ENCODE measurements at places on chromosomes 6 and 20.

- DNase-seq, result no peak
Observed at GRCh38 chr6:1287103-1287591, 24.8 kb upstream of the FOXQ1 start.

GRCh38 chr6:157064502-157064901 is 258.8 kb downstream of the TMEM242 start:
- no peak for DNase-seq

GRCh38 chr20:2416541-2417212 is 36.0 kb downstream of the TGM6 start:
- DNase-seq, result no peak

DNA sequence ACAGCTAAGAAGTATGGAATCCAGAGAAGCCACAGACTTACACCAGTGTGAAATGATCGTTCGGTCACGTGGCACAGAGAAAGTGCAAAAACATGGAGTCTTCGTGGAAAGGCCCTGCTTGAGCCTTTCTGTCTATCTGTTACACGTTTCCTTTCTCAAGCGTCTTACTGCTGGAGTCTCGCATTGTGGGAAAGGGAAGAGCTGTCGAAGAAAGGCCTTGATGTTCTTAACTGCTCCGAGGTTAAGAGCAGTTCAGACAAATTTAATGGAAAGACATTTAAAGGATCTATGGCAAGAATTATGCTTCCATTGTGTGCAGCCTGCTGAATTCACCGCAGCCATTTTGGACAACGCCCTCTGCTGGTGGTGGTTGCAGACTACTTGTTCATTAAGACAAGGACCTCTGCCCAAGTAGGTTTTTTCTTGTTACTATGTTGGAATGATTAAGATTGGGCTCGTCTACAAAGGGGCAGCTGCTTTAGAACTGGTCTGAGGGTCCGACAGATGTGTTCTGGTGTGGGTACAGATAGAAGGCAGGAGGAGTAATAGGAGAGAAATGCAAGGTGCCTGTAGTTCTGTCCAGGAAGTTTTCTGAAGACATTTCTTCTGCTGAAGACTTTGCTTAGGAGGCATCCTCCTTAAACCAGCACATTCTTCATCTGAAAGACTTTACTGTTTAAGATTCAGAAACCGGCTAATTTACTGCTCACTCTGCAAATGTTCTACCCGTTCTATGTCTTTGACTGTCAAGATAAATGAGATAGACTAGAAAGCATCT is 24.7 kb upstream of the CCN6 start:
- peak; percentile 77 for DNase-seq

DNA sequence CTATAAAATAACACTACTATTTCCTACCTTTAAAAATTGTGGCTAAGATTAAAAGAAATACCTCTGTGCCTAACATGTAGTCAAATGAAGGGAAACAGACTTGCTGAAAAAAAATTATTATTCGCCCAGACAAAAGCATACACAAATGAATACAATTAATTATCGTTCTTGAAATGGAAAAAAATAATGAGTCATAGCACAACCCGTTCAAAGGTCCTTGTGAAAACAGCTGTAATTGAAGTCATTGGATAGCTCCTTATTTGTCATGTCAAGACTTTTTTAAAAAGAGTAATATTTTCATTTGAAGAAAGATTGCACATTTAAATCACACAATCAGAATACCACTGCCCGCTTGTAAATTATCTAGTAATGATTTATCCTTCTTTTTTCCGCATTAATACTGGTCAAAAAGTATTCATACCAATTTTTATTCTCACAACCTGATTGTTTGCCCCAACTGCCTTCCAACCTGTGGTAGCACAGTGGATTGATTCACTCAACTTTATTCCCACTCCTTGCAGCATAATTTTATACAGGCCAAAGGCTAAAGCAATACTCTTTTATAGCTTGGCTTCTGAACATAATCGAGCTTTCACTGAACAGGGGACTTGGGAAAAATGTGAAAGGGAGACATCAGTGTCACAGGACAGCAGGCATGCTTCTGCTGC is 655.2 kb upstream of the MAP3K7 start:
- no peak for DNase-seq

Measured in DMS53 (cell line).